ENCODE measurements at places on chromosomes 7 and 10.

- no peak for DNase-seq
Measured at GRCh38 chr10:106863549-106863948, 301.0 kb downstream of the SORCS1 start.

- no peak for DNase-seq
Measured at GRCh38 chr10:97888641-97889262, 39.1 kb downstream of the GOLGA7B start.

- DNase-seq: peak; percentile 71
Measured at GRCh38 chr7:129948877-129949291, 3.9 kb downstream of the UBE2H start.

GRCh38 chr7:106927536-106927935 is 62.5 kb downstream of the PIK3CG start:
- no peak for DNase-seq

- DNase-seq: no peak
Measured at GRCh38 chr7:77498659-77499379, 38.3 kb upstream of the PTPN12 start.

DNA sequence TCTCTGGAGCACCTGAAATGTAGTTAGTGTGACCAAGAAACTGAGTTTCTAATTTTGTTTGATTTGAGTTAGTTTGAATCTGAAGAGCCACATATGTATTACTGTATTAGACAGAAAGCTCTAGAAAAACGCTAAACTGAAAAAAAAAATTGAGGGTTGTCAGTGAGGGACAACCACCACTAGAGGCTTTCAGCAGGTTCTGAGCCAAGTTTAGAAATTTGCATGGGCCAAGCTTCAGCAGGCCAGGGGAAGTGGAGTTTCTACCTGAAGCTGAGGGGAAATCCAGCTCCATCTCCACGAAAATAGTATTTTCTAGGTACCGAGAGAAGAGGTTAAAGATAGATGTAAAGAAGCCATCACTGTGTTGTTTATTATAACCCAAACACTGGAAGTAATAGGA is 77.9 kb upstream of the PLXNA4 start:
- DNase-seq: peak; percentile 44

DNA sequence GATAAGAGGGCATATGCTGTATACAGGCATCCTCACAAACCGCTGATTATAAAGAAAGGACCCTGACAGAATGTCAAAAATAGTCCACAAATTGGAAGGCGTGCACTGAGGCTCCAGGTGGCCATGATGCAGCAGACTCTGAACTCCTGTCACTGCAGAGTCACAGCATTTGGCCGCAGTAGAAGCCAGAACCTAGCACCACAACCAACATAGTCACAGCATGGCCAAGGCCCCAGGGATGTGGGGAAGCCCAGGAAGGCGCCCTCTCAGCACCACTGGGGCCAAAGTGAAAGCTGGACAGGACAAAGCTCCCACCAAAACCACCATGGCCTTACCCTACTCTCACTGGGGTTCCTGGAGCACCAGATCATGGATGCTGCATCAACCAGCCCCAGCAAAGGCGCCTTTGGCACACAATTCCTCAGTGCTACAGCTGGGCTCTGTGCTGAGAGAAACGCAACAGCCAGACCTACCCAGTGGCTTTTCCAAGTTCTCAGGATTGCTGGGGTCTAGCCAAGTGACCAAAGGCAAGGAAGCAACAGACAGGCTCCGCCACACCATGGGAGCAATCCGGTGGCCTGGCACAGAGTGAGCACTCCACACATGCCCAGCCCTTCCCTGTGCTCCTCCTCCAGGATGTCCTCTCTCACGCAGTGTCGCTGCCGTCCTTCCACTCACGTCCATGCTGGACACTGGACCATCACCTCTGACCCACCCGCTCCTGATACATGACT is 60.2 kb downstream of the STK17A start:
- no peak for DNase-seq

- no peak for DNase-seq
Measured at GRCh38 chr10:86963341-86963919, 4.9 kb upstream of the ADIRF start.

GRCh38 chr7:123569352-123570010 is 11.9 kb upstream of the NDUFA5 start:
- DNase-seq: no peak

- DNase-seq: no peak
Measured at GRCh38 chr10:130018265-130018664, 54.2 kb upstream of the EBF3 start.

DNA sequence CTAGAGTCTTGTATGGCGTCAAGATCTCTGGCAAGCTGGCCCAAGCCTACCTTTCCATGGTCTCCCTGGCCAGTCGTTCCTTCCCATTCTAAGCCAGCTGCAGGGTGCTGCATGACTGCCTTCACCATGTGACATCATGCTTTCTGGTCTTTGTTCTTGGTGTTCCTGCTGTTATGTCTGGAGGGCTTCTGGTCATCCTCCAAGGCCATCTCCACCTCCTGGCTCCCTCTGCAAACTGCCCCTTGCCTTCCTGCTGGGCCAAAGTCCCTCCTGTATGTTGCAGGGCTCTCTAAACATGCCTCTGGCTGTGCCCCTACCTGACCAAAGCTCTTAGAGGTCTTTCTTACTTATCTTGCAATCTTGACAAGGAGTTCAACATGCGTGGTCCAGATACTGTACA is 44.4 kb upstream of the SHH start:
- no peak for DNase-seq

DNA sequence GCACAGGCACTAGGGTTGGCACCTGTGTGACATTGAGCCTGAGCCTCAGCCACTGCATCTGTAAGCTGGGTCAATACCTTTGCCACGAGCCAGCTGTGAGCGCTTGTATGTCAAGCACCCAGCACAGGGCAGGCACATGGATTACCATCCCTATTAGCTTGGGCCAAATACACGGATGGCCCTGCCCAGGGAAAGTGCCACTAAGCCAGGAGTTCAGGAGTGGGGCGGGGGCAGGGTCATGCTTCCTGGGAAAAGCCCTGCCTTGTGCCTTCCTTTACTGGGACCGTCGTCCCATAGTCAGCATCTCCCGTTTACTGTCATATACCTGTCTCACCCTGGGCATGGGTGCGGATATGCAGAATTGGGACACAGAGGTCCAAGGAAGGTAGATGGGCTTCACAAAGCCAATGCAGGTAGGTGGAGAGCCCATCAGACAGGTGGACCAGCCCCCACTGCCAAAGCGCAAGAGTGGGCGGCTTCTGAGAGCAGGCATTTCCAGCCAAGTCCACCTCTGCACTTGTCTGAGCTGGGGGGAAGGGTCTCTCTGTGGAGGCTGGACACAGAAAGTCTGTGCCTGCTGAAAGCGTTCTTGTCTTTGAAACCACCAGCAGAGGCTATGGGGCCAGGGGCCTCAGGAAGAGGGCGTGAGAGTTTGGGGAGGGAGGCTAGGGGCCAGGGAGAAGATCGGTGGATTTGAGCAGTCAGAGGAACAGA is 72.6 kb downstream of the VWA2 start:
- DNase-seq: no peak

DNA sequence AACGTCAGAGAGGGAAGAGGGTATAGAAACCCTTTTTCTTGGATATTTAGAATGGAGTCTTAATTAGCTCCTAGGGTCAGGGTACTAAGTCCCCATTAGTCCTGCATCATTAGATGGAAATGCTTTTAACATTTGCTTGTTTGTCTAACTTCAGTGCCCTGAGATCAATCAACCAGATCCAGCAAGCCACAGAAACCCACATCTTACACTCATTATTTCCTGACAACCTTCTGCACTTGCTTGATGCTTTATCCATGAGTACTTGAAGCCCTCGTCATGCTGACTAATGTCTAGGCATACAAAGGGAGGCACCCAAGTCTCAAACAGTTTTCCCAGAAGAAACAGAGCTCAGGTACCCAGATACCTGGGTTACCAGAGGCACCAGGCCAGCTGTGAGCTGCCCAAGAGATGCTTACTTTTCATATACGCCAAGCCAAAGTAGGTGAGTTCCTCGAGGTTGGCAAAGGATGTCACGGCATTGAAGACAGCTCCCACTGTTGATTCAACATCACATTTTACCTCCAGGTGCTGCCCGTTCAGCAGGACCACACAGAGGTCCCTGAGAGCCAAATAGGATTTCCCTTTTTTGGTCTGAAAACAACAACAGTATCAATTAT is 42.7 kb downstream of the FRMPD2 start:
- DNase-seq: peak; percentile 14

DNA sequence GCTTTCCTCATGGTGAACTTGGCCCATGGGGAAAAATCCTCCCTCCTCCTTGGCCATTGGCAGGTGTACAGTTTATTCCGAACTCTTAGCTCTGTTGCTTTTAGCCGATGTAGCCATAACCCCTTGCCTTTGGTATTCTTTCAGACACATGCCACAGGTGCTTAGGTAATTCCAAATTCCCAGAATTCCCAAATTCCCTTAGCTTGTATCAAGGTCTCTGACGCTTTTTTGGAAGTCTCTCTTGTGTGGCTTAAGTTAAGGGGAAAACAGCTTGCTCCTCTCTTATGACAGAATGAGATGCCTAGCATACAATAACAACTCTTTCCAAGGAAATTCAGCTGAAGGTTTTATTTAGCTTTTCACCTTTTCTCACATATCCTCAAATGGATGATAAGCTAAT is 68.0 kb downstream of the SUGCT start:
- no peak for DNase-seq

GRCh38 chr7:32335107-32335506 is 155.1 kb downstream of the LSM5 start:
- DNase-seq: no peak

- DNase-seq: no peak
Measured at GRCh38 chr10:6659451-6659850, 79.4 kb upstream of the PRKCQ start.

DNA sequence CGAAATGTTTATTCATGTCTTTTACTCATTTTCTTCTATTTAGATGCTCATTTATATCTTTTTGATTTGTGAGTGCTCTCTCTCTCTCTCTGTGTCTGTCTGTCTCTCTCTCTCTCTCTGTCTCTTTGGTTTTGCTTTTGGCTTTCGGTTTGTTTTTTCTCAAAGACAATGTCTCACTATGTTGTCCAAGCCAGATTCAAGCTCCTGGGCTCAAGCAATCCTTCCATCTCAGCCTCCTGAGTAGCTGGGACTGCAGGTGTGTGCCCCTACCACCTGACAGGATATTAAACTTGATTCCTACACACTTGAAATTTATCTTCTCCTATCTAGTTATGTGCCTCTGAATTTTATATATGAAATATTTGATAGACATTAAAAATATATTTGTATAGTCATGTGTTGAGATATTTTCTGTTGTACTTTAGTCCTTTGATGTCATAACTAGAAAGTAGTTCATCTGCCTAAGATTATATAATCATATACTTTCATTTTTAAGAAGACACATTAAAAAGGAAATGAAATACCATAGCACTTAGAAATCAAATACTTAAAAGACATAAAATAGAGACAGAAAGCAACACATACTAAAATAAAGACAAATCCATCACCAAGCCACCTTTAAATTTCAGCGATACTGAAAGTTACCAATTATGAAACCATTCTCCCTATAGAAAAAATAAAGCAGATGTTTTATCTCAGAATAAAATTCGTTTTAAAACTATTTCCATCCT is 68.1 kb upstream of the SFMBT2 start:
- no peak for DNase-seq

- no peak for DNase-seq
Measured at GRCh38 chr7:17392846-17393245, 94.4 kb downstream of the AHR start.

- DNase-seq: no peak
Measured at GRCh38 chr10:28730031-28730778, 52.9 kb downstream of the BAMBI start.

DNA sequence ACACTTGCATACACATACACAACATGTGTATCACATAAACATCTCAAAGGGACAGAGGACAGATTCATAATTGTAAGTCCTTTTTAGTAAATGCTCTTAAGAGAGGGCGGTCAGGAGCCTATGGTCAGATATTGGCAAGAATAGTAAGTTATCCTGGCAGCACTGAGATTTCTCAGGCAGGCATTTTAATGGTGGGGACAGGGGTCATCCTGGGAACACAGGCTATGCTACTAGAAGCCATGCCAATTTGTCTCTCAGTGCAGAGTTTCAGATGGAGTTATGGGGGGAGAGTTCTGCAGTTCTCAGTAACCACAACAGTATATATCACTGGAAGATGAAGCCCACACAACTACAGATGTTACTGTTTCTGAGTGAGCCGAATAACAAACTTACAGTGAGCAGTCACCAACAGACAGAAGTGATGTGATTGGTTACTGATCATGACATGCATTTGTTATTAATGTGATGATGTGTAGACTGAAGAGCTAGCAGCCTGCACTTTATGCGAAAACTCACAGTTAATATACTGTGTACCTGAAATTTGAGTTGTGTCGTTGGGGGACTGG is 16.4 kb downstream of the ZNF487 start:
- no peak for DNase-seq

DNA sequence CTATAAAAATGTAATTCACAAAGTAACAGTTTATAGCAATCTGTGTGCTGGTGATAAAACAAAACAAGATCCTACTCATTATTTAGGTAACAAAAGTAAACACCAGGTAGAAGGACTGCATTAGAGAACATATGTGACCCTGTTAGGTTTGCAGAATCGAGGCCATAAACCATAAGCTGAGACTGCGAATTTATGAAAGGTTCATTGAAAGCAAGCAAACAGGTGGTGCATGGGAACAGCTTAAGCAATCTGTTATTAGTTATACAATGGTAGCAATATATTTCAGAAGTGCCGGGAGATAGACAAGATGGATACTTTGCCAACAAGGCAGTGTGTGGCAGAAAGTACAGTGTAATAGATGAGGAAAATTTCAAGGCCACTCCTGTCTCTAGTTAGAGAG is 23.5 kb upstream of the FAM133B start:
- DNase-seq: no peak

DNA sequence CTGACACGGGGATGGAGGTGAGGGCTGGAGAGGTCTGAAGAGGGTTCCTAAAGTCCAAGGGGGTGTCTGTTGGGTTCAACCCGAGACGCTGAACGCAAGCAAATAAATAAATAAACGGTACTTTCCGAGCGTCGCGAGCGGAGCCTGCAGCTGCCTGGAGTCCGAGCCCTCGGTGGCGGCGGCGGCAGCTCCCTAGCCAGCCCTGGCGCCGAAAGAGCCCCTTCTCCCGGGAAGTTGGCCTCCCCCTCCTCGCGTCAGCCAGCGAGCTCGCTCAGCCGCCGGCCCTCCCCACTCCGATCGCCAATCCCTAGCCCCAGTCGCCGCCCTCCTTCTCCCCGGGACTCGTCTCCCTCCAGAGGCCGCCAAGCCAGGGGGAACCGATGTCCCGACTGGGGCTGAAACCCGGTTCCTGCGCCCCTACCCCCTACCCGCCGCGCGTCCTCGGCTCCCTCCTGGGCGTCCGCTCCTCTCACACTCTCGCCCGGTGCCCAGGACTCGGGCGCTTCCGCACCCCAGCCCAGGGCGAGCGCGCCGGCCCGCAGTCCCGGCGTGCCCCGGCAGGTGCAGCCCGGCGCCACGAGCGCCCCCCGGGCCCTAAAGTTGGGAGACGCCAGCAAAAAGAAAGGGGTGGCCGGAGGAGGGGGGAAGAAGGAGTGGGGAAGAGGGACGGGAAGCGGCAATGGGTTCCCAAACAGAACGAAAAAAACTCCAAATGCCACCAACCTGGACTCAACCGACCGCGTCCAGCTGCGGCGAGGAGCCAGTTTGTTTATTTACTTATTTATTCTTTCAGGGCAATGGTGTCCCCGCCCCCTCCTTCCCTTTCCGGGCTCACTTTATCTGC is at the start of gene GFRA1:
GFRA1 (minus strand) TSS at position 767 of the 844 bp plus-strand sequence. CDS start 1,177 bp downstream, outside the sequence.
- no peak for DNase-seq
